Stimulated activated CD4-positive, alpha-beta T cell treated with anti-CD3 and anti-CD28 coated beads, Interleukin-1b, Interleukin-23, amount 100 ng/mL, for 24 hours (primary cell): ENCODE measurements at places on chromosomes 13 and 19.

DNA sequence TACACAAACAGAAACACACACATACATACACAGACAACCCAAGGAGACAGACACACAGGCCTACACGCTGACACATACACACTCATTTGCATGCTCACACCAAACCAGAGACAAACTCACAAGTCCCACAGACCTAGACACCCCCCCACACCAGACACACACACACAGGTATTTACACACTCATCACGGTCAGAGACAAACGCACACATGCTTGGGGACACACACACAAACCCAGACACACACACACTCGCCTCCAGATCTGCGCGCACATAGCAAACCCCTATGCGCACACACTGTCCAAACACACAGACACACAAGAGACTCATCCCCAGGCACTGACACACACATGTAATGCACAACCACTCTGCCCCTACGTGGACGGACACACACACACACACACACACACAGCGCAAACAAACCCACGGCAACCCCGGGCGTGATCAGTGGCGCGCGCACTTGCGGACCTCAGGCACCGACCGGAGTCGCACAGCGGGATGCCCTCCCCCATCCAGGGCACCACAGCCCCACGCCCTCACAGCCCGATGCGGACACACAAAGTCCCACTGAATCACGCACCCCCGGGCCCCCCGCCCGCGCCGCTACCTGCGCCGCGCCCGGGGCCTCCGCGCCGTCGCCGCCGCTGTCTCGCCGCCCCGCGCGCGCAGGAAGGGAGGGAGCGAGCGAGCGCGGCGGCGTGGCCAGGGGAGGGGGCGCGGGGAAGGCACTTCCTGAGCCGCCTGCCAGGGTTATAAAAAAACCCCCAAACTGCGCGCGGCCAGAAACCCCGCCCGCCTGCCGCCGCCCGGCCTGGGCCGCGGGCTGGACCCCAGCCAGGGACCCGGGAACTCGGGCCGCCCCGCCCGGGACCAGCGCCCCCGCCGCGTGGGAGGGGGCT is at the start of gene ADAMTS10:
ADAMTS10 (minus strand) TSS at position 675 of the 895 bp plus-strand sequence. CDS start 5,005 bp downstream, outside the sequence.
- DNase-seq, result no peak

DNA sequence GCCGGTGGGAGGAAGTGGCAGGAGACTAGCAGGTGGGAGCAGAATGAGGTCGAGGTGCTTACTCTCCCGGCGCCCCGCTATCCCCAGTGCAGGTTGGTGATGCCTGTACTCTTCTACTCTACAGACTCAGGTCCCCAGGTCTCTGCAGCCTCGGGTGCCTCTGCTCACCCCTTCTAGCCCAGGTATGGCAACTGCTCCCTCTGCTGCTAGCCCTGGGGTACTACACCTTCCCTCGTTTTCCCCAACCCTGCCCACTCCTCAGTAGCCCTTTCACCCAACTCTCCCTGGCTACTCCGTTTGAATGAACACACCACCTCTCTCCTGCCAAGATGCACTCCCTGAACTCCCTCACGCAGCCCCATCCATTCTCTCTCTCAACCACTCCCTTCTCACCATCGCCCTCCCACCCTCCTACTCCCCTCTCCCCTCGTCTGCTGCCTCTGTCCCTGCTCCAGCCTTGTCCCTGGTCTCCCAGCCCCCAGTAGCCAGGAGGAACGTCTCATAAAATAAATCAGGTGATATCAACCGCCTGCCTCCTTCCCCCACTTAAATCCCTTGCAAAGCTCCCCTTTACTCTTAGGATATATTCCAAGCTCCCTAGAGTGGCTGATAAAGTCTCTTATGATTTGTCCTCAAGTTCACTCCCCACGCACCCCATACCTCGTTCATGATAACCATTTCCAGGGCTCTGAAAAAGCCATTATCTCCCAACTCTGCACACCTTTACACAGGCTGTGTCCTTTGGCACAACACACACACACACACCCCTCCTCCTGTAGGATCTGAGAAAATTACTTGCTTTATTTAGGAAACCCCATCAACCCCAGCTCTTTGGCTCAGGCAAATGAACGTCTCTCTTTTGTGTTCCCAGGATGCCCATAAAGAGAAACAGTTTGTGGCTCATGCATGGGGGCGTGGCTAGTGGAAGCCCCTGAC is 8.2 kb upstream of the MEIS3 start:
- DNase-seq, result peak; percentile 40

DNA sequence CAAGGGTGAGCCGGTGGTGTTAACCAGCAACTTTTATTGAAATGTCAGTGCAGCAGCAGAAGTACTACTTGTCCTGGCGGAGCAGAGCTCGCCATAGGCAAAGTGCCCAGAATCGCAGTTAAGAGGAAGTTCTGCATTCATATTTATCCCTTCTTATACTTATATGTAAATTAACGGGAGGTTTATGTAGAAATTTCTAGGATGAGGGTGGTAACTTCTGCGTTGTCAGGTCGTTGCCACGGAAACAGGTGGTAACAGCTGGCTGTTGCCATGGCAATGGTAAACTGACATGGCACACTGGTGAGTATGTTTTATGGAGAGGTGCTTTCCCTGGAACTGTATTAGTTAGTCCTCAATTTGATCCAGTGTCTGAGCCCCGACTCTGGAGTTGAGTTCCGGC is 2494.9 kb upstream of the PCDH20 start:
- DNase-seq, result no peak

- DNase-seq, result no peak
These were observed 936.9 kb downstream of the EFNB2 start for GRCh38 chr13:105598529-105598928.

DNA sequence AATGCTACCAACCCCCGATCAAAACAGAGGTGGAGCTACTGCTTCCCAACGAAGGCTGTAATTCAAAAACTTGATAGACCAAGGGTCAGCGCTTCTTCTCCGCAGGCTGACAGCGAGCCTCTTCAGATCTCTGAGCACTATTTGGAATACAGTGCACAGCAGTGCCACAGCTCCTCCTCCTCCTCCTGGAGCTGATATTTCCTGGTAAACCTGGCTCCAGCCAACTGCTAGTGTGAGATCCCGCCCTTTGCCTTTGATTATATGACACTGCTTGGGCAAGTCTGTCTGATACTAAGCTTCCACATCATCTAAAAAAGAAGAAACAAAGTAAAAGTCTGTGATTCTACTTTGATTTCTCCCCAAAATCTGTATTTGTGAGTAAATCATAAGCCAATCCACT is 710.5 kb downstream of the DACH1 start:
- DNase-seq, result no peak

- no peak for DNase-seq
These were observed 20.3 kb upstream of the TUBGCP3 start for GRCh38 chr13:112608212-112608611.

GRCh38 chr19:6272913-6273600 is 6.7 kb downstream of the MLLT1 start:
- DNase-seq, result no peak

DNA sequence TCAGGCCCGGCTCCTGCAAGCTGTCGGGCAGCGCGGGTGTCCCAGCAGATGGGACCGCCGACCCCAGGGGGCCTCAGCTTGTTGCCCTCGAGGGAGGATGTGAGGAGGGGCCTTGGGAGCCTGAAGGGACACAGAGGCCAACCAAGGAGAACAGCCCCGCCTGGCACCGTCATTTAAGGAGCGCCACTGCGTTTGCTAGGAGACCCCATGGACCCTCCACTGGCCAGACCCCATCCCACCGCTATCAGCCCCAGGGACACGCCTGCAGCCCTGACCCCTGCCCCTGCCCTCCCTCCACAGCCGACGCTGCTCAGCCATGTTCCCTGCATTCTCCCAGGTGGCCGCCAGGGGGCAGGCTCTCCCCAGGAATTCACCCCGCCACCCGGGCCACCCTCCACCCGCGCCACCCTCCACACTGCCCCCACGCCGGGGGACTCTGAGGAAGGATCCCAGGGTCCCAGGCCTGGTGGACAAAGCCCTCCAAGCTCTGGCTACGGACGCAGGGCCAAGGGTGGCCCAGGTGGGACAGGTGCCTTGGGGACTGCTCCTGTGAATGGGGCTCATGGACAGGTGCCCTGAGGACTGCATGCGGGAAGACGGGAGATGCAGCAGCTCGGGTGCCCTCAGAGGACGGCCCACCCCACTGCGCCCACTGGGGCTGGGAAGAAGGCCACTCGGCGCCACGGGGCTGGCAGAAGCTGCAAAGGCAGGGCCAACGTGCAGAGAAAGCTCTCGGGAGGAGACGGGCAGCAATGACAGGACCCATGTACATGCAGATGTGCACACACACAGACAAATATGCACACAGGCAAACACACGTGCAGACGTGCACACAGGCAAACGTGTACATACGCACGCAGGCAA is 34.4 kb downstream of the PIP5K1C start:
- peak; percentile 48 for DNase-seq

- no peak for DNase-seq
These were observed 16.5 kb upstream of the FOSB start for GRCh38 chr19:45451131-45451849.

DNA sequence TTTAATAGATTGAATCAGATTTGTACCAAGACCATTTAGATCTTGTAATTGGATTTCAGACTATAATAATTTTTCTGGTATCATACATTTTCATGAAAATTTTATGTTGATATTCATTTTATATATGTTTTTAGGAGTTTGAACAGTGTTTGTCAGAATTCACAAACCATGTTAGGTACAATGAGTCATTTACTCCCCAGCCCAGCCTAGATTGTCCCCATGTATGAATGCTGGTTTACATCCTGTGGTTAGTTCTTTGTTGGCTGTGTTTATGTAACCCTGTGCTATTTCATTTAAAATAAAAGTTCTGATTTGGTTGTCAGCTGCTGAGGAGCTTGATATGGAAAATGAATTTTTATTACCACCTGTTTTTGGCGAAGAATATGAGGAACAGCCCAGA is 96.7 kb downstream of the GJA3 start:
- no peak for DNase-seq

DNA sequence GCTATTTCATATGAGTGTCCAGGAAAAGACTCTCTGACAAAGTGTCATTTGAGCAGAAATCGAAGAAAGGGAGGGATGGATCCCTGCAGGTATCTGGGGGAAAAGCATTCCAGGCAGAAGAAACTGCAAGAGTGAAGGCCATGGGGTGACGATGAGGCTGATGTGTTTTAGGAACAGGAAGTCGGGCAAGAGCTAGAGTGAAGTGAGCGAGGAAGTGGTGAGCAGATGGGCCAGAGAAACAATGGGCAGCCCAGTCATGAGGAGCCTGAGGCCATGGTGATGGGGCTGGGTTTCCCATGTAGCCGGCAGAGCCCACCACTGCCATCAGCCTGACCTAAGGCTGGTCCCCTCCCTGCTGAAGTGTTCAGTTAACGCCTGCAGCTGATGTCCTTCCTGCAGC is 150.2 kb downstream of the TNFSF13B start:
- DNase-seq, result no peak

DNA sequence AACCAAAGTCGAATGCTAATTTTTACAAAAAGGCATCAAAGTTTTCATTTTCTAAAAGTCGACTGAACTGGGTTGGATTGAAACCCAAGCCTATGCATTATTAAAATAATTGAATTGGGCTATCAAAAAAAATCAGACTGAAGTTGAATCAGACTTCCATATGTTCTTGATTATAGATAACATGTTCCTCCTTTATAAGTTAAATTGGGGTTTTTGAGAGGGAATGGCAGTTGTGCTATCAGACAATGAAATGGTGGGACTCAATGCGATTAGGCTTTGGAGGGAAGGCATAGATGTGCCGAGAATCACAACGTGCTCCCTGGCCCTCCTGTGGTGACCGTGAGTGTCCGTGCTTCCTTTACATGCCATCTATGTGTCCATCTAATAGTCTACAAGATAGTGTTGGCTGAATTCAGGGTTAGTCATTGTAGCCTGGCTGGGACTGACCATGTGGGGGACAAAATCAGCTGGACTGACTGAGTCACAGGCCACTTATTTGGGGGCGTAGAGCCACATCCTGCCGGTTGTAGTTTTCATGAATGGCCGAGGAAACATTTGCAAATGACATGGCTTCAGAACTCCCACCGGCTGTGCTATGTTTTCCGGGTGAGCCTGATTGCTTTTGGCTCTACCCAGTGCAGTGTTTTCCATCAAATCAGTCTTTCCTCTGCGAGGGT is 37.1 kb upstream of the OLFM4 start:
- DNase-seq, result no peak

DNA sequence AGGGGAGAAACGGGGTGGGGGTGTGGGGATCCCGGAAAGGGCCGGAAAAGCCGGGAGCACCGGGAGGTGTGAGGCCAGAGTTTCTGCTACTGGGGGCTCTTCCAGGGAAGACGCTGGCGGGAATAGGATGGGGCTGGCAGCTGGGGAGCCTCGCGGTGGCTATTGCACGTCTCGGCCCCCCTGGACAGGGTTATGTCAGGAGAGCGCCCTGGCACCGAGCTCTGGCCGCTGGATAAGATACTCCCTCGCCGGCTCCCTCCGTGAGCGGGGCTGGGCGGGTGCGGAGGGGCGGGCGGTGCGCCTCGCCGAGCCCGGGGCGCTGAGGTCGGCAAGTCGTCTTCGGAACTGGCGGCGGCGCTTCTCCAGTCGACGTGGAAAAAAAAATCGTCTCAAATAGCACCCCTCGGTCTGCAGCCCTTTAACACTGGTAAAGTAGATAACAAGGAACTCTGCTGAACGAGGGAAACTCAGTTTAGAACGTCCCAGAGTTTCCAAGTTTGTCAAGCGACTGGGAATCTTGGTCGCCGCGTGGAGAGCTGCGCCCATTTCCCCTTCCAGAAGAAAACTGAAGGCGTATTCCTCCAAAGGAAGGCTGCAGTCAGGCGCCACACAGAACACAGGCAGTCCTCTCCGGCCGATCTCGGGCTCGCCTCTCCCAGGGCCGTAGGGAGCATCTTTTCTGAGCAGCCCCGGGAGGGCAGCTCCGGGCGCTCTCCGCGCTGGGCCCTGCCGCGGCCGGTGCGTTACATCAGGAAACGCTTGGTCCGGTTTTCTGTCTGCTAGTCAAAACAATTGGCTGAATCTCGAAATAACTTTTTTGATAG is 115.1 kb downstream of the KCNRG start:
- no peak for DNase-seq

DNA sequence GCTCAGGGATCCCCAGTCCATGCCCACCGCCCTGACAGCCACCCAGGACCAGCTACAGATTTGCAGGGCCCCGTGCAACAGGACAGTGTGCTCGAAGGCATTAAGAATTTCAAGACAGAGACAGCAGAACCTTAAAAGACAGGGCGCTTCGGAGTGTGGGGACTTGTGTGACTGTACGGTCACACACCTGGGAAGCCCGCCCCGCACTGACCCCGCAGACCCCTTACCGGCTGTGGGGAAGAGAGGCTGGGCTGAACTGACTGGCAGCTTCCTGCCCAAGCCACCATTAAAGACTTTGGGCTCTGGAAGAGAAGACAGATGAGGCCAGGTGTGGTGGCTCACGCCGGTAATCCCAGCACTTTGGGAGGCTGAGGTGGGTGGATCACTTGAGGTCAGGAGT is 14.4 kb downstream of the STAP2 start:
- no peak for DNase-seq
